ENCODE measurements at places on chromosomes 12 and 14. TPM values are rescaled to one million over a fixed set of nuclear protein-coding genes. Genes with fewer than 3 reads are reported as not detected.

Gene SERPINA10
- total RNA-seq: not detected

Gene LRRC10
- total RNA-seq: not detected

Gene PAPLN
- total RNA-seq: 7.8 TPM

Gene MYO1H
- not detected for total RNA-seq

Data from A549 treated with RU486 at 1 μM for 4 hours (cell line).